ENCODE measurements at places on chromosomes 1 and 21.

- DNase-seq = no peak
Observed at GRCh38 chr1:220123066-220123465, 29.1 kb downstream of the IARS2 start.

DNA sequence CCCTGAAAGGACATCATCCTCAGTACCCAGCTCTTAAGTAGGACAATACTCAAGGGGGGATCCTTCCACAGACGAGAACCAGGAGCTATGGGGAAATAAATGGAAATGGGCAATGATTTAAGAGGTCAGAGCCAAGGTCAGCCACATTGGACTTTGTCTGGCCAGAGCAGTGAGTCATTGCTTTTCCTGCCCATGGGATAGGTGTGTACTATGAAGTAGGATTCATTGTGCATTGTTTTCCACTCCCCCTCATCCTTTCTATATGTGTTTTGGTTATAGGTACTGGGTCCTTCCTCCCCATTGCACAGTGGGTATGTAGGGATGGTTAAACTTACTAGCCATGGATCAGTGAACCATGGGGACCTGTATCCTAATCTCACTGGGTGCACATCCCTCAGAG is 328.9 kb upstream of the USP25 start:
- DNase-seq = no peak

- DNase-seq = no peak
Observed at GRCh38 chr1:229461032-229461668, 27.3 kb upstream of the ACTA1 start.

GRCh38 chr1:186033847-186034271 is 299.7 kb downstream of the HMCN1 start:
- no peak for DNase-seq

DNA sequence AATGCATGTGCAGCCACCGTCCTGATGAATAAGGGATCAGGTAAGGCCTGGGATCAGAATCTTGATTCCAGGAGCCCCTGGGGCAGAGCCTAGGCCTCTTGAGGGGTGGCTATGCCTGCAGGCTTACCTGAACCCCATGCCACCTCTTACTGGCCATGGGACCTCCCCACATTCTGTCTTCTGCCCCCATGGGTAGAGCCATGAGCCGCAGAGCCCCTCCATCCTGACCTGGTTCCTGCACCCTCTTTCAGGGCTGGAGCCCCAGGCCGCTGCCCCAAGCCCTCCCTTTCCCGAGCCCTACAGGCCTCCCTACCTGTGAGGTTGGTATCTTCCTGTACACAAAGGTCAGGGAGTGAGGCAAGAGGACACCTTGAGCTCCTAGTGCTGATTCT is 120.8 kb downstream of the DMRTB1 start:
- no peak for DNase-seq

DNA sequence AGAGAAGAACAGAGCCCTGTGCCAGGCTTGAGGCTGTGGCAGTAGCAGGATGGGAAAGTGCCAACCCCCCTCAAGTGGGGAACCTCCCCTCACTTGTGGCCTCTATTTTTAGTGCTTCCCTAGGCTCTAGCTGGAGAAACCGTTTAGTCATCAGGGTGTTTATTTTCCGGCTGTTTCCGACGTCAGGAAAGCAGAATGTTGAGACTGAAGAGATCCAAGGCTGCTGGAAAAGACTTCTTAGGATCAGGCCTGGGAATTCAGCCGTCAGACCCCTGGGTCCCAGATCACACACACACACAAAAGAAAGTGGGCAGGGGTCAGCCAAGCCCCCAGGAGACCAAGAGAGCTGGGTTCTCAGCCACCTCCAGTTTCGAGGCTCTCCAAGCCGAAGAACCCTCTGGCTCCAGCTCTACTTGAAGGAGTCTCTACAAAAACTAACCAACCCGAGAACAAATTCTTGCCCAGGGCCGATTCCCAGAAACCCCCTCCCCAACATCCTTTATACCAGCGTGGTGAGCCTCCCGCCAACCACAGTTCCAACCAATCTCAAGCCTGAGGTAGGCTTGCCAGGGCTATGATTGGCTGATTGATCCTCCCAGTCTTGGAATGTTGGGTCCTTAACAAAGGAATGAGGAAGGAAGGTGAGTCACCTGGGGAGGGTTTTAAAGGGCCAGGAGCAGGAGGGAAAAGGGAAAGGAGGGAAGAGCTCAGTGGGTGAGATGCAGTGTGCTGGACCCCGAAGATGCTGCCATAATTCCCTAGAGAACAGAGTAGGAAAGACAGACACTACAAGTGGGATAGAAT is 2.5 kb upstream of the MEF2D start:
- DNase-seq = no peak

DNA sequence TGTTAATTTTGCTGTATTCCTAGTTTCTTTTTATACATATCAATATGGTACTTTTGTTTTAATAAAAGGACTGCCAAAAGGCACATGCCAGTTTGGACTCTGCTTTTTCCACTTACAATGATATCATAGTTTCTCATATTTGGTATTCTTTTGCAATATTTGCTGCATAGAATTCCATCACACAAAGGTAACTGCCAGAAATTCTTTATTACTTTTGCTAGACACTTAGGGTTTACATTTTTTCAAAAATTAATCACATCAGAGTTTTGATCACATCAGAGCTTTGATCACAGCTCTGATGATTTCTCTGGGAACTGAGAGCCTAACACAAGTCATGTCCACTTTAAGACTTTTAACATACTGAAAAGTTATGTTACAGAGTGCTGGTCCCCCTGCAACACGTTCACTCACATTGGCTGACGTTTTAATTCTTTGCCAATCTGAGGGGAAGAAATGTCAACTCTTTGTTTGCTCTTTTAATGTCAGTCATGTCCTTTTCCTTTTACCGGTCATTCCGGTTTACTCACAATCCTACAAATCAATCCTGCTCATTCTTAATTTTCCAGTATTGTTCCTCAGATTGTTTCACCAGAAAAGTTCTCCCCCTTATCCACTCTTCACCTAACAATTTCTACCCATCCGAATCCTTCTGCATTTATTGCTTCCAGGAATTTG is 1.1 kb upstream of the CD46 start:
- no peak for DNase-seq

- DNase-seq = no peak
Observed at GRCh38 chr1:47211796-47212269, 20.2 kb downstream of the TAL1 start.

All from stimulated activated CD8-positive, alpha-beta memory T cell treated with anti-CD3 and anti-CD28 coated beads, Interleukin-4, amount 100 ng/mL, for 1 hour (primary cell).